ENCODE measurements at places on chromosomes 7 and 10. TPM values are rescaled to one million over a fixed set of nuclear protein-coding genes. Genes with fewer than 3 reads are reported as not detected.

GRCh38 chr10:124353091-124353815 is 65.5 kb downstream of the OAT start:
- DNase-seq, result no peak
- H3K27ac ChIP-seq, result no peak overlapping the region
- H3K4me3 ChIP-seq, result no peak overlapping the region
- H3K36me3 ChIP-seq, result no peaks in the 10 kb centered on the region
- H3K27me3 ChIP-seq, result no peaks in the 10 kb centered on the region
- peaks cover 2% of the 10 kb centered on the region for H3K4me1 ChIP-seq

The TNS3 gene
- 81.9 TPM for total RNA-seq

DNA sequence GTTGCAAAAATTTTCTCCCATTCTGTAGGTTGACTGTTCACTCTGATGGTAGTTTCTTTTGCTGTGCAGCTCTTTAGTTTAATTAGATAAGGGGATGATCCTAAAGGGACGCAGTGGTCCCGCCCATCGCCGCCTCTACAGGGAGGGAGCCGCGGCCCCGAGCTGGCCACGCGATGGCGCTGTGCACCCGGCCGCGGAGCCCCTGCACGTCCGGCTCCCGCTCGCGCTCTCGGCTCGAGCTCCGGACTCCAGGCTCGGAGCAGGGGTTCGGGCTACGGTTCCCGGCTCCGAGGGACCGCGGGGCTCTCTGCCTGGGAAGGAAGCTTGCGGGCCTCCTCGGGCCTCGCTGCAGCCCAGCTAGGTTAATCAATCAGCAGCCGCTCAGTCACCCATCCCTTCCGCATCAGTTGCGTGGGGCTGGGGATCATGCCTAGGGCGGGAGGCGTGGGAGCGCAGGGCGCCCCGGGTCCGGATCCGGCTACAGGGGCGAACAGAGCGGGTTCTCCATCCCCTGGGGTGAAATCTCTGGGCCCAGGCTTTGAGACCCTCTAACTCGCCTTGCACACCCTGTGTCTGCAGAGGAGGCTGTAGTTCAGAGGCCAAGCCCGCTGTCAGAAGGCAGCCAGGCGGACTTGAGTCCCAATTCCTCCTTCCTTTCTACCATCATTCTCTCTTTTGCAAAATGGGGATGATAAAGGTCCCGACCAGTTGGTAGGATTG is 97.9 kb downstream of the WDR11 start:
- H3K4me1 ChIP-seq, result peaks cover 3% of the 10 kb centered on the region
- peak overlapping the region; percentile 35 for H3K4me3 ChIP-seq
- H3K27ac ChIP-seq, result no peak overlapping the region
- no peaks in the 10 kb centered on the region for H3K27me3 ChIP-seq
- DNase-seq, result peak; percentile 72
- no peaks in the 10 kb centered on the region for H3K36me3 ChIP-seq

DNA sequence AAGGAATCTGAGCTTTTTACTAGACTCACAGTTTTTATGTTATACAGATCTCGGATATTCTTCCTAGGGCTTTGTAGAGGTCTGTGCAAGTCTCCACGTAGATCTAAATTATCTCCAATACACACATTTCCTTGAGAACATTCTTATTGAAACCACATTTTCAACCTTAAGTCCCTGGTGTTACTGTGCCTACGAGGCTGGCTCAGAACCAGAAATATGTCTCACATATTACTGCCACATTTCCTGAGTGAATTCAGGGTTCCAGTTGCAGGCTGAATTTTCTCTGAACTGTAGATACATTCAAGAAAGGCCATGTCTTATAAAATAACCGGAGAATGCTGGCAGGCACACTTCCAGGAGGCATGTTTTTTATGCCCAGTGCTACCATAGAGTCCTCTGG is 46.5 kb downstream of the INHBA start:
- H3K4me3 ChIP-seq, result no peak overlapping the region
- H3K36me3 ChIP-seq, result no peaks in the 10 kb centered on the region
- DNase-seq, result no peak
- no peak overlapping the region for H3K27ac ChIP-seq
- no peaks in the 10 kb centered on the region for H3K27me3 ChIP-seq

GRCh38 chr7:145624618-145625017 is 492.0 kb upstream of the CNTNAP2 start:
- no peak overlapping the region for H3K27ac ChIP-seq
- DNase-seq, result no peak
- H3K27me3 ChIP-seq, result no peaks in the 10 kb centered on the region
- H3K4me3 ChIP-seq, result no peak overlapping the region

DNA sequence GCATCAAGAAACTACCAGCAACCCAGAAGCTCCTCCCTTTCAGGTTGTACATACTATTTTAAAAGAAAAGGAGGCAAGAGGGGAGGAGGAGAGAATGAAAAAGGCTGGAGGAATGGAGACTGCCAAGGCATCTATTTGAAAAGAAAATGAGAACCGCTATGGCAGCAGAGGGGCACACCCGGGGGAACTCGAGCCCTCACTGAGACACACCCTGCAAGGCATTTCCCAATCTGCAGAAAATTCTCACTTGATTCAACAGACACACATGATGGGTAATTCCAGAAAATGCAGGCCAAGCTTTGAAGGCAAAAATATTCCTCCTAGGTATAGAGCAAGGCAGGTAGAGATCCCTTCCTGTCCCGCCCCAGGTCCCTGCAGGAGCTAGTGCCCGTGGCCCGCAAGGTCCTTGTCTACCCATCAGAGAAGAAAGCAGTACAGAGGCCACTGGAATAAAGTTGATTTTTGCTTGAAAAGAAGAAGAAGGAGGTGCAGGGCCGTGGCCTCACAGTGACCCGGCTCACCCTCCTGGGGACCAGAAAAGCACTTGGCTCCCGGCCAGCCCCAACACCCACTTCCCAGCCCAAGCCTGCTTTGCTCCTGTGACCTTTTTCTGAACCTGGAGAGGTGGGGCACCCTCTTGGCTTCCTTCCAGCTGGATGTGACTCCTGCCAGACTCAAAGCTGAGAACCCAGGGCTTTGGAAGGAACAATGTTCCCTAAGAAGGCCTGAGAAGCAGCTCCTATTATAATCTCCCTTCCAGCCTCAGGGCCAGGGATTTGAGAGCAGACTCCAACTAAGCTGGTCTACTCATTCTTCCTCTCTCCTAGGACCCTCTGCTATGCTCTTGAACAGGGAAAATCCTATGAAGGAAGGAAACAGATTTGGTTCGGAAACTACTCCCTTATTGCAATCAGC is 6.2 kb upstream of the PIK3CG start:
- no peak overlapping the region for H3K4me3 ChIP-seq
- no peaks in the 10 kb centered on the region for H3K27me3 ChIP-seq
- no peak overlapping the region for H3K27ac ChIP-seq

DNA sequence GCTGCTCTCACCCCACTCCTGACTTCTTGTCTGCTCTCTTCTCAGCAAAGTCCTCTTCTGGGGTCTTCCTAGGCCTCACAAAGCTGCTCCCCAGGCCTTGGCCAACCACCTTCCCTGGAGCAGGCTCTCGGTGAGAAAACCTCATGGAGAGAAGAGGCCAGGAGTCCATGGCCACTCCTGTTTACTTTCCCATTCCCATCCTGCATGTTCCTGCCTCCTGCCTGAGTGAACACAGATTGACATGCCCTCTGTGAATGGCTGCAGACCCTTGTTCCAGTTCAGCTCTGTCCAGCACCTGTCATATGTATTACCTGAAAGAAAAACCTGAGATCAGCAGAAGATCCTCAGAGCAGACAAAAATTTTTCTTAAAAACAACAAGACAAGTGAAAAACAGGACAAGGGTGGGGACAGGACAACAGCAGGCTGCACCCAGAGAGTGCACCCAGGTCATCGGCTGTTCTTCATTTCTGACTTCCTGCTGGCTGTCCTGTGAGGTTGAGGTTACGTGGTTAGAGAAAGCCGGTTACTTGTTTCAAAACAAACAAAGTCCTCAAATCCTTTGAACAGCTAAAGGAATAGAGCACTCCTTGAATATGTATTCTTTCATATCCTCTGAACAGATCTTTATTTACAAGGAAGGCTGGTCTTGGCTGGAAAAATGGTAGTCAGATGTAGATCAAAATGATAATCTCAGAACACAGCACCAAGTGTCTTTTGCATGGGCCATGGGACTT is 34.0 kb upstream of the DLD start:
- H3K27me3 ChIP-seq, result no peaks in the 10 kb centered on the region
- H3K36me3 ChIP-seq, result no peaks in the 10 kb centered on the region
- H3K4me3 ChIP-seq, result no peak overlapping the region
- peaks cover 9% of the 10 kb centered on the region for H3K4me1 ChIP-seq
- H3K27ac ChIP-seq, result peak overlapping the region; percentile 34

DNA sequence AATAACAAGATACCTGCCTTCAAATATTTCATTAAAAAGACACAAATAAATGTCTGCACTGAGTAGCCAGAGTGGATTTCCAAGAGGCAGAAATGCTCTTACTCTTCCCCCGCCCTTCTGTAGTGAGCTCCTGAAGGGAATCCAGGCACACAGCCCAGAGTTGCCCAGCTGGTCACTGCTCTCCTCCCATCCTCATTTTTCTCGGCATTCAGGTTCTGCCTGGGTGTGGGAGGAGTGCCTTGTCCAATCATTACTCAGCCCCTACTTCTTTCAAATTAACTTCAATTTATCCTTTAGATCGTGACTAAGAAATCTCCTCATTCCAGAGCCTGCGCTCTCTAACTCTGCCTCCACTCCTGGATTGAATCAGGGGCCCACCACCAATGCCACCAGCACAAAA is 12.2 kb downstream of the CCDC6 start:
- H3K4me1 ChIP-seq, result peaks cover 16% of the 10 kb centered on the region
- peak; percentile 55 for DNase-seq
- H3K36me3 ChIP-seq, result no peaks in the 10 kb centered on the region
- H3K27ac ChIP-seq, result no peak overlapping the region
- H3K27me3 ChIP-seq, result no peaks in the 10 kb centered on the region

DNA sequence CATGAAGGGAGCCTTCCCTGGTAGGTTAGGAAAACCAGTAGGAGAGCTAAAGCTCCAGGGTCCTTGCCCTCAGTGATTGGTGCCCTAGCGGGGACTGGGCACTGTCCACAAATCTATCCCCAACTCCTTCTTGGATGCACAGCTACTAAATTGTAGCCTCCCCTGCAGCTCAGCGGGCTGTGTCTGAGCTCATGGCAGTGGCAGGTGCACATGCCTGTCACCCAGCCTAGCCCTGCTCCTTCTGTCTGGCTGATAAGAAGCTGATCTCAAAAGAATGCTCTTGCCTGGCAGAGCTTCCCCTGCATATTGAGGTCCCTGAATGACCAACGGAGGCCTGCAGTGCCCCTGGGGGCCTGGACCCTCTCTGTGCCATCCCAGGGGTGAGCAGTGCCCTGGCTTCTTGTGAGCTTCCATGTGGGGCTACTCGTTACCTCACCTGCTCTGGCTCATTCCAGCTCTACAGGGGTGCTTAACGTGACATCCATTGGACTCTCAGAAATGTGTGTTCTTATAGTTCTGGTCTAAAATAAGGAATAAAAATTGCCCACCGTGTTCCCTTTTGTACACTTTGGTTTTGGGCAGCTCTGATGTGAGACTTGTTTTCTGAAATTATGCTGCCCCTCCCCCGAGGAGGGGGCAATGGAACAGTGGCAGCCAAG is 59.8 kb upstream of the ANTXRL start:
- no peak overlapping the region for H3K27ac ChIP-seq
- no peak overlapping the region for H3K4me3 ChIP-seq
- H3K36me3 ChIP-seq, result no peaks in the 10 kb centered on the region
- DNase-seq, result no peak
- H3K27me3 ChIP-seq, result no peaks in the 10 kb centered on the region

DNA sequence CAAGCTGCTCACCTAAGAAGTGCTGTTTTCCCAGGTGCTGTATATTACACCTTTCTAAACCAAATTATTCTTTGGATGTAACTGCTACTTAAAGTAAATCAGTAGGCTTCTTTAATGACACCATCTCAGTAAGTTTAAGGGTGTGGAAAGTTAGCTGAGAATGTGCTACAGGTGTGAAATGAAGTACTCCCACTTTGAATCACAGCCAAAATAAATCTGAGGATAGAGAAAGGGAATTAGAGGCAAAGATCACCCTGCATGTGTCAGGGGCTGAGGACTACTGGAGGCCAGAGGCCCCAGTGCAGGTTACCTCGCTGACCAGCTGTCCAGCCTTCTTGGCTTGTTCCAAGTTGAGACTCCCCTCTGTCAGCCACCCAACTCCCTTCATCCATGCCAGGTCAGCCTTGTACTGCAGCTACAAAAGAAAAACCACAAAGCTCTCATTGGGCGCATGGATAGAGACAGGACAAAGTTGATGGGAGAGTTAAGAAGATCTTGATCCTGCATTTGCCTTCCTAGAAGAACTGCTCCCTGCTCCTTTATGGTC is 35.2 kb downstream of the NRAP start:
- H3K36me3 ChIP-seq, result no peaks in the 10 kb centered on the region
- H3K27me3 ChIP-seq, result no peaks in the 10 kb centered on the region
- DNase-seq, result no peak
- no peak overlapping the region for H3K4me3 ChIP-seq
- no peak overlapping the region for H3K27ac ChIP-seq

- no peaks in the 10 kb centered on the region for H3K4me1 ChIP-seq
- no peak overlapping the region for H3K27ac ChIP-seq
- no peak for DNase-seq
Observed at GRCh38 chr7:157875230-157876179, 538.7 kb downstream of the DNAJB6 start.

GRCh38 chr10:92768104-92768503 is 78.3 kb downstream of the HHEX start:
- no peak for DNase-seq
- H3K4me1 ChIP-seq, result no peaks in the 10 kb centered on the region
- no peaks in the 10 kb centered on the region for H3K27me3 ChIP-seq
- no peak overlapping the region for H3K27ac ChIP-seq

GRCh38 chr7:31850601-31851000 is 163.6 kb downstream of the PPP1R17 start:
- DNase-seq, result no peak
- no peaks in the 10 kb centered on the region for H3K27me3 ChIP-seq
- no peak overlapping the region for H3K4me3 ChIP-seq
- H3K27ac ChIP-seq, result no peak overlapping the region
- H3K4me1 ChIP-seq, result no peaks in the 10 kb centered on the region

- no peak overlapping the region for H3K27ac ChIP-seq
- H3K4me3 ChIP-seq, result no peak overlapping the region
- peaks cover 3% of the 10 kb centered on the region for H3K4me1 ChIP-seq
- H3K36me3 ChIP-seq, result no peaks in the 10 kb centered on the region
- DNase-seq, result no peak
Observed at GRCh38 chr7:131341690-131342089, 14.0 kb downstream of the MKLN1 start.

GRCh38 chr10:28089467-28089866 is 90.6 kb upstream of the ODAD2 start:
- DNase-seq, result no peak
- H3K4me1 ChIP-seq, result no peaks in the 10 kb centered on the region
- no peak overlapping the region for H3K27ac ChIP-seq
- no peaks in the 10 kb centered on the region for H3K27me3 ChIP-seq
- H3K4me3 ChIP-seq, result no peak overlapping the region
- no peaks in the 10 kb centered on the region for H3K36me3 ChIP-seq

The KLF14 gene
- total RNA-seq, result 0.28 TPM

The PODXL gene
- total RNA-seq, result 15.9 TPM

- H3K36me3 ChIP-seq, result no peaks in the 10 kb centered on the region
- H3K27me3 ChIP-seq, result no peaks in the 10 kb centered on the region
Observed at GRCh38 chr7:47190462-47190861, 391.4 kb downstream of the TNS3 start.

Measured in ovary (tissue), 10 donors.